ENCODE measurements at places on chromosomes 13 and 19. TPM values are rescaled to one million over a fixed set of nuclear protein-coding genes. Genes with fewer than 3 reads are reported as not detected.
A peak's percentile ranks its signal among the peaks of the same experiment; 100 is the strongest.

DNA sequence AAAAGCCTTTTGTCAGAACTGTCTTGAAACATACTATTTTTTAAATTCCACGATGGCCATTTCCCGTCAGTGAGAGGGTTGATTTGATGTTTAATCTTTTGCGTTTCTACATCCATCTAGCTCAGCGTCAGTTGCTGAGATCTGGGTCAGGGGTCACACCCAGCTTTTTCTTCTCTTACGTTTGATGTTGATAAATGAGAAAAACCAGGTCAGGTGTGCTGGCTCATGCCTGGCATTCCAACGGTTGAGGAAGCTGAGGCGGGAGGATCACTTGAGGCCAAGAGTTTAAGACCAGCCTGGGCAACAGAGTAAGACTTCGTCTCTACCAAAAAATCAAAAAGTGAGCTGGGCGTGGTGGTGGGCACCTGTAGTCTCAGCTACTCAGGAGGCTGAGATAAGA lies 168.9 kb downstream of the PTPRS start:
- no peak for DNase-seq
- no peaks in the 10 kb centered on the region for H3K27me3 ChIP-seq
- H3K4me1 ChIP-seq = no peaks in the 10 kb centered on the region
- H3K27ac ChIP-seq = no peak overlapping the region

DNA sequence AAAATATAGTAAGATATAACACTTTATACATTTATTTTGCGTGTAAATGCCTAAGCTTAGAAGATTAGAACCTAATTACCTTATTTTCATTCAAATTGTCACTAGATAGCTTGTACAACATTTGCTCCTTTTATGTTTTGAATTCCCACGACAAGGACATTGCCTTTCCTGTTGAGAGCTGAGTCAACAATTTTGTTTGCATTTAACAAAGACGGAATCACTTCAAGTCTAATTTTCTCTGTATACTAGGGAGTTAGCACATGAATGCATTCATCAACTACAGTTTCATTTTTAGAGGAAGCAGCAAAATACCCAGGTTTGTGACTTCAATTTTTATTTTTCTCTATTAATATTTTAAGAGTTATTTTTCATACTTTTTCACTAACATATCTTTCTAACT lies 48.7 kb upstream of the PCCA start:
- no peak overlapping the region for H3K4me3 ChIP-seq
- no peaks in the 10 kb centered on the region for H3K4me1 ChIP-seq
- no peaks in the 10 kb centered on the region for H3K36me3 ChIP-seq
- H3K27ac ChIP-seq = no peak overlapping the region
- no peak for DNase-seq

DNA sequence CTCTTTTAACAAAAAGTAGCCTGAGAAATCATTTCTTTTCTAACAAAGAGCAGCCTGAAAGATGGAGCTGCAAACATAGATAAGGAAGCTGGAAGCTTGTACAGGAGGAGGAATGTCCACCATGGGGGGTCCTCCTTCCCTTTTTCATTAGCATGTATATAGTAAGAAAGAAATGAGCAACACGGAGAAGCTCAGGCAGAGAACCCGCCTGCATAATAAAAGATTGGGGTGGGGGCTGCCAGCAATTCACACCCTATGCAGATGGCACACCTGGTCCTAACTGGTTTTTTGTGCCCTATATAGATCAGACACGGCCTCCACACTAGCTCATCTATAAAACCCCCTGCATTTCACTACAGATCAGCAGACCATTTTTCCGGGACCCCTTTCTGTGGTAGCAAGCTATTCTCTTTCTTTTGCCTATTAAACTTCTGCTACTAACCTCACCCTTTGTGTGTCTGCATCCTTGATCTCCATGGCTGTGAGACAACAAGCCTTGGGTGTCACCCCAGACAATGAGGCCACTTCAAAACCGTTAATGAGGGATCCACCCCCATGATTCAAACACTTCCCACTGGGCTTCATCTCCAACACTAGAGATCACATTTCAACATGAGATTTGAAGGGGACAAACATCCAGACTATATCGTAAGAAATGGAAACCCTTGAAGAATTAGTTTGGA lies 167.5 kb upstream of the FREM2 start:
- DNase-seq = no peak
- no peak overlapping the region for H3K27ac ChIP-seq
- H3K27me3 ChIP-seq = no peaks in the 10 kb centered on the region
- no peak overlapping the region for H3K4me3 ChIP-seq
- no peaks in the 10 kb centered on the region for H3K4me1 ChIP-seq

DNA sequence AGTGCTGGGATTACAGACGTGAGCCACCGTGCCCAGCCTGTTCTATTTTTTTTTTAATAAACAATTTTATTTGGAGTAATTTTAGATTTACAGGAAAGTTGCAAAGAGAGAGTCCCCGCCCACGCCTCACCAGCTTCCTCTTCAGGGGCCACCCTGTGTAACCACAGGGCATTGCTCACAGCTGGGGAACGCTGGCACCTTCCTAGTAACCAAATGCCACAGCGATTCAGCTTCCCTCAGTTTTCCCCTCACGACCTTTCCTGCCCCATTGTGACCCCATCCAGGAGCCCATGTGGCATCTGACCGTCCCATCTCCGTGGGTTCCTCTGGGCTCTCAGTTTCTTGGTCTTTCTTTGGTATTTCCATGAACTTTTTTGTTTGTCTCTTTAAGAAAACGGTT lies 83.9 kb downstream of the GNG7 start:
- peak overlapping the region; percentile 93 for H3K27ac ChIP-seq
- H3K4me3 ChIP-seq = no peak overlapping the region
- H3K4me1 ChIP-seq = peaks cover 3% of the 10 kb centered on the region
- H3K36me3 ChIP-seq = no peaks in the 10 kb centered on the region

Gene BCAM
- 110 TPM for total RNA-seq

Gene UBL5
- total RNA-seq = 301 TPM

Gene ZNF418
- 9.4 TPM for total RNA-seq

Gene URAD
- total RNA-seq = not detected

Data from left lung (tissue), 14 donors.